ENCODE measurements at places on chromosomes 13 and 19.

DNA sequence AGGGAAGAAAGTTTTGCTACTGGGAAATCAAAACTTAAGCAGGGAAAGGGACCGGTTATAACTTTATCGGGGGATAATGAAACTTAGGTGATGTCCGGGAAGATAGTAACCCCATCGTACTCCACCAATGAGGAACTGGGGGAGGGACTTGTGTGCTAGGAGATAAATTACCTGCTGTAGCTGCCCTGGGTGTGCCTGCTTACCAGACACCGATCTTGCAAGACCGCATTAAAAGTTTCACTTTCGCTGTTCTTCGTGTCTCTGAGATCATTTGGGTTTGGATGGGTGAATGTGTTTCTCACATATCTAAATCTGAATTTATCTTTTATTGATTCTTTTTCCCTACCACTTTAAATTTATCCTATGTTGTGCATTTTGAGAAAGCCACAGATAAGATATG, 381.4 kb downstream of the SLITRK6 start:
- no peak for DNase-seq

- DNase-seq, result no peak
These were observed 284.9 kb downstream of the KLF12 start for GRCh38 chr13:73849292-73849691.

- DNase-seq, result no peak
These were observed 26.7 kb upstream of the RNF113B start for GRCh38 chr13:98203646-98204326.

GRCh38 chr13:27659145-27659865, 37.6 kb downstream of the POLR1D start:
- no peak for DNase-seq

DNA sequence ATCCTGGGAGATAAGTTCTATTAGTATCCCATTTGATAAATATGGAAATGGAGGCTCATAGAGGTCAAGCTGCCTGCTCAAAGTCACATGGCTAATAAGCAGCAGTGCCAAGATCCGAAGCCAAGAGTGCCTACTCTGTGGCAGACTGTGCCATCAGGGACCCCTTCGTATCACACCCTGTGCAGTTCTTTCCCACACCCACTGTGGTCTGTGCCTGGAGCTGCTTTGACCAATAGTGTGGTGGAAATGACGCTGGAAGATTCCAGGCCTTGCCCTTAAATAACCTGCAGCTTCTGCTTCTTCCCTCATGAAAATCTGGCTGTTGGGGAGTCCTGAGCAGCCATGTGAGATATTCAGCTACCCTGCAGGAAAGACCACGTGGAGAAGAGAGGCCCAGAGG, 10.1 kb downstream of the OPA3 start:
- DNase-seq, result no peak
